Stimulated activated CD4-positive, alpha-beta T cell treated with anti-CD3 and anti-CD28 coated beads, Interleukin-12 subunit alpha, Interleukin-12 subunit beta, amount 100 ng/mL, for 48 hours (primary cell): ENCODE measurements at places on chromosomes 4 and X.
A peak's percentile ranks its signal among the peaks of the same experiment; 100 is the strongest.

DNA sequence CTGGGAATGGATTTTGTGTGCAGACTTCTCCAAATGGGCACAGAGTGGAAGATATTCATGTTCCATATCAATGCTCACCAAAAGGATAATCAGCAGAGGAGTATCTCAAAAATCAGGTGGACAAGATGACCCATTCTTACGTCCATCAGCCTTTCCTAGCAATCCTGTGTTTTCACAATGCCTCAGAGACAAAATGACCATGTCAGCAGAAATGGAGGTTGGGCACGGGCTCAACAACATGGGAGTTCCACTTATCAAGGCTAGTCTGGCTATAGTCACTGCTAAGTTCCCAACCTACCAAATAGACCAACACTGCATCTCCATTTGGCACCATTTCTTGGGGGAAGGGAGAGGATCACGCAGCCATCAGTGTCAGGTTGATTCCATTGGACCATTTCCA lies 179.0 kb downstream of the COX7B2 start:
- DNase-seq = no peak

- no peak for DNase-seq
Observed at GRCh38 chr4:86233681-86234080, 126.2 kb downstream of the MAPK10 start.

DNA sequence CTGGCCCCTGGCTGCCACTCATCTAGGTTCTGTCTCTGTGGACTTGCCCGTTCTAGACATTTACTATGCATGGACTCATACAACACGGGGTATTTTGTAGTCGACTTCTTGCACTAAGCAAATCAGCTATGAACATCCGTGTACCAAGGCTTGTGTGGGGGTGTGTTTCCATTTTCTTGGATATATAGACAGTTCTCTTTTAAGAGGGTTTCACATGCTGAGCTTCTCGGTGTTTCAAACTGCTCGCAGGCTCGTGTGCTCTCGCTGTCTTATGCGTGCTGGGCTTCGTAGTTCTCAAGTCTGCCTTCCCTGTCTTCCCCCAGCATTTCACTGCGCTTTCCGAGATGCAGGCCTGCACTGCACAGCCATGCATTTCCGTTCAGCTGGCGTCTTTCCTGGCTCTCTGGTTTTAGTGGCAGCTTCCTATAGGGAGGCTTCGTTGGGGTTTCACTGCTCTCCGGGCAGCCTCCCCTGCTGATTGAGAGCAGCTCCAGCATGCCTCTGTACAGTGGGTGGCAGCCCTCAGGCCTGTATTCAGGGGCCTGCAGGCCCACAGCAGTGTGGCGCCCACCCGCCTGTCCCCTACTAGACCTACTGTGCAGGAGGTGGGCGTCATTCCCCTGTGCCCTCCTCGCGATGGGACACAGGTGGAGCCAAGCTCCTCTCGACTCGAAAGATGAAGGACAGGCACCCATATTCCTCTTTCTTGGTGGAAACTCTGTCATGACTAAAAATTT lies 27.6 kb downstream of the ZBTB49 start:
- no peak for DNase-seq

GRCh38 chr4:84814094-84814750 lies 152.3 kb downstream of the WDFY3 start:
- no peak for DNase-seq

DNA sequence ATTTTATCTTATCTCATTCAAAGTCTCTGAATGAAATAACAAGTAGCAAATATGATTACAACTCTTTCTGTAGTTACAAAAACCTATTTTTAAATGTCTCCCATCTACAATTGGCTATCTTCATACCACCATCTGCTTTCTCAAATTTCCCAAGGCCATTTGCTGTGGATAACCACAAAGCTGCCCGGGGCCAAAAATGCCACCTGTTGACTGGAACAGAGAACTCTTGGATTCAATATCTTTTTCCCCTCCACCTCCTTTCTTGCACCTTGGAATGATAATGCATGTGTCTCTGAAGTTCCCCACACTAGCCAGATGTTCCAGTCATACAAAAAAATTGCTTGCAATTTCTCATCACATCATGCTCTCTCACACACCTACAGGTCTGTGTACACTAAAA lies 93.3 kb upstream of the SCML1 start:
- DNase-seq = no peak

- no peak for DNase-seq
Observed at GRCh38 chrX:1480082-1480785, 27.5 kb upstream of the ASMTL start.

- no peak for DNase-seq
Observed at GRCh38 chrX:141341341-141341740, 99.0 kb upstream of the SPANXC start.

DNA sequence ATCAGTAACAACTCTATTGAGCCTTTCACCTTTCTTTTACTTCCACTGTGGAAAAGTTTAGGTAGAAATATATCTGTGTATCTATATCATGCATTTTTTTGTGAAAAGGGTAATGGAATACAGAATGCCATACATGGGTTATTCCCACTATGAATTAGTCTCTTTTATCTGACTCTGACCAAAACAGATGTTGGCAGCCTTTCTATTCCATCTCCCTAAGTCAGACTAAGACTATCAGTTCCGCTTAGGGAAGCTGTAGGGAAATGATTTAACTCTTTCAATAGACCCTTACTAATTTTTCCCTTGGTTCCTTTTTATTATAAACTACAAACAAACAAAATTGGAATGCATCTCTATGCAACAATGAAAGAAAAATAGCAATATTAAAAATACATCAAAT lies 92.3 kb upstream of the LEF1 start:
- no peak for DNase-seq

DNA sequence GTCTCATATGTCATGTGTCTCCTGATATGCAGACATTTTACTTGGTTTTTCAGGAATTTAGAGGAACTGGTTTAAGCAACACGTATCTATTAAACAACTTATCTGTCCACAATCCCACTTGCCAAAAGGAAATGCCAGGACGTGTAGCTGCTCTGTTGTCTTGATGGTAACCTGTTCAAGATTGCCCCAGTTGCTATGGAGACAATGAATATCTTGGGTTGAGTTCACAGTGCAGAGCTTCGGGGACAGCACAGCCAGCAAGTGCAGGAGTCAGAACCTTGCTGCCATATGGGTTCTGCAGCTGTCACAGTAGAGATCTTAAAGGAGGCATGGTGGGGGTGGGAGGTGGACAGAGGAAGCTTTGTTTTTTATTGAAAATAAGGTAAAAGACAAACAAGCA lies 28.7 kb upstream of the FAM9B start:
- DNase-seq = no peak

DNA sequence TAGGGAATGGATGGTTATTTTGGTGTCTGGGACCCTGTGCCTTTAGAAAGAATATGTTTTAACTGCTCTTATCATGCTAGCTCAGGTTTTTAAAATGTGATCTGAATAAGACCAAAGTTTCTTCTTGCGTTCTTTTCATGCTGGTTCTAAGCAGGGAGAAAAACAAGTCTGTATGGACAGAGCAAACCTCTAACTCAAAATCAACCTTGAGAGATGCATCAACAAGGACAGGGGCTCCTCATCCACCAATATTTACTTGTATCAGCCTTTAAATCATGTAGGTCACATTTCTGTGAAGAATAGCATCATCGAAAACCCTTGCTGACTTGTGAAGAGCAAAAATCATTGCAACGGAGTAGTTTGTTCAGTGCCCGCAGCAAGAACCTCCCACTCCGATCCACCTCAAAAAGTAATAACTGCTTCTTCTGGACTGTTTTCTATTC lies 1.2 kb downstream of the ATP10D start:
- DNase-seq = no peak

DNA sequence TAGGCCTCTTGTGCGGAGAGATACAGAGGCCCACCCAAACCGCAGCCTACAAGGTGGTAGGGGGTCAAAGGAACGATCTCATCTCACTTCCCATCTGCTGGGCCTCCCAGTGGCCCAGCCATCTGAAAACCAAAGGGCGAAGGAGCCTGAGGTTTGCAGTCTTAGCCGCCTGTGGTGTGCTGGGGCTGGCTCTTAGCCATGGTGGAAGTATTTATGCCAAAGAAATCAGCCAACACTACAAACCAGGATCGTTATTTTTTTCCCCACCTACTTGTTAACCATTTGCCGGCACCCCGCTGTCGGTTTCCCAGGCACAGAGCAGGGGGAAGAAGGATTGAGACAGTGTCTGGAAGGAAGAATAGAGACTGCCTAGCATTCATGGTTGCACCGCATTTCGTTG lies 30.9 kb upstream of the CDKL5 start:
- no peak for DNase-seq

DNA sequence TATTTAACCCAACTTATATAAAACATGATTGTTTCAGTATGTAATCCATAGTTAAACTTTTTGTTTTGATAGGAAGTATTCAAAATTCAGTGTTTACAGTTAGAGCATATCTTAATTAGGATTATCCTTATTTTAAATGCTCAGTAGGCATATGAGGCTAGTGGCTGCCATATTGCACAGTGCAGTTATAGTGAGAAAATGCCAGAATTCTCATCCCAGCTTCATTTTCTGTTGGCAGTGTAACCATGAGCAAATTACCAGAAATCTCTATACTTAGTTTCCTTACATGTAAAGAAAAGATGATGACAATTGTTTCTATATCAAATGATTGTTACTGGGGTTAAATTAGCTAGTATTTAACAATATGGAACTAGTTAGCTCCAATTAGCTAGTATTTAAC lies 265.8 kb downstream of the ARAP2 start:
- no peak for DNase-seq

- DNase-seq = no peak
Observed at GRCh38 chr4:24209131-24209530, 319.3 kb upstream of the PPARGC1A start.

DNA sequence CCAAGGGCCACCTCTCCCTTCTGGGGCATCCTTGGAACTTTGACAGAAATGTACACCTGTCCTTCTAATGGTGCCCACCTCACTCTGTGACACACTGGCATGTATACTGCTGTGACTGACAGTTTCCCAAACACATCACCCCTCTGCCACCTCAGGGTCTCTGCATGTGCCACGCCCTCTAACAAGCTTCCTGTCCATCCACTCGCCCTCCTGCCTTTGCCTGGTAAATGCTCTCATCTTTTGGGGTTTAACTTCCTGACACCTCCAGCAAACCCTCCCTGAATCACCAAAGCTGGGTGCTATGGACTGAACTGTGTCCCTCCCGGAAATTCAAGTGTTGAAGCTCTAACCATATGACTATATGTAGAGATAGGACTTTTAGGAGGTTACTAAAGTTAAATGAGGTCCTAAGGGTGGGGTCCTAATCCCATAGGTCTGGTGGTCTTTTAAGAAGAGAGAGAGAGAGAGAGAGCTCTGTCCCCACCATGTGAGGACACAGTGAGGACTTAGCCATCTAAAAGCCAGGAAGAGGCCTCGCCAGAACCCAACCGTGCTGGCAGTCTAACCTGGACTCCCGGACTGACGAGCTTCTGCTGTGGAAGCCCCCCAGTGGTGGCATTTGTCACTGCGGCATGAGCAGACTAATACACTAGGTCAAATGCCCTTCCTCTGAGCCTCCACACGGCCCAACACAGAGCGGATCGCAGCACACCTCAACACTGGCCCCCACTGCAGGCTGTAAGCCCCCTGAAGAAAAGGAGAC lies 95.6 kb downstream of the AFAP1 start:
- DNase-seq = peak; percentile 47

DNA sequence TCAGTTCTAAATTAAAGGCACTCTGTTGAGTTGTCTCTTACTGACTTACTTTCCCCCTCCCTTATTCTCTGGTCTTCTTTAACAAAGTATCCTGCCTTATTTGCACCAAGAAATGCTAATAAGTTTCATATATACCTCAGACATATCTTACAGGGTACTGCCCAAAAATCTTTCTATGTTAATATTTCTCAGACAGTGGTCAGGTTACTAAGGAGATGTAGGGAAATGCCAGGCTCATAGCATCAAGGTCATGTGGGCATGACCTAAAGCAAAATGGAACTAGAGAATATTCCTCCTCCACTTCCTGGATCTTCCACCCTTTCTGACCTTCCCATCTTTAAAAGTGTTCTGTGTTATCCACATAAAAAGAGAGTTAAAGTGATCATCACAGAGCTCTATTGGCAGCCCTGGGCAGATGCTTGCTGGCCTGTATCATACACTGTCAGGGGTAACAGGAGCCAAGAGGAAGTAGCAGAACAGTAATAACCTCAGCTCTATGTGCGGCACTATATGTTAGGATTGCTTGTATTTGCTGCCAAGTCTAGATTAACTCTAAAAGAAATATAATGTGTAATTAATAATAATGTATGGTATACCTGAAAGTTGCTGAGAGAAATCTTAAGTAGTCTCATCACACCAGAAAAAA lies 74.3 kb downstream of the IQCM start:
- no peak for DNase-seq

GRCh38 chr4:55184600-55185523 lies 59.5 kb upstream of the KDR start:
- peak; percentile 20 for DNase-seq

DNA sequence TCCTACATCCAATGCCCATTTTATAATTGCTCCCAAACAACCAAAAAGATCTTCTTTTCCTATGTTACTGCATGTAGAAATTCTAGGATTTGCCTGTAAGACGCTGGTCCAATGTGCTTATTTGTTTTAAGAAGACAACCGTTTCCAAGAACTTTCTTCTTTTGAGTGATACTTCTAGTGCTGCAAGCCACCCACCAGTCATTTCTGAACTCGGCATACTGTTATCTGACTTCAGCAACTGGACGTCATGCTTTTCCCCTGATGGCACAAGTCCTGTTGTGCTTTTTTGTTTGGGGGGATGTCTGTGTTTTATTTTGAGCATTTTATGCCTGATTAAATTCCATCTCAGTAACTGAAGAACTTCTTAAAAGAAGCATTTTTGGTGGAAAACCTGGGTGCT lies 16.0 kb upstream of the RAP1GDS1 start:
- DNase-seq = no peak

GRCh38 chr4:39574946-39575345 lies 47.7 kb upstream of the UGDH start:
- DNase-seq = no peak
